SJSA1 (cell line): ENCODE measurements at places on chromosomes 11 and 22. TPM values are rescaled to one million over a fixed set of nuclear protein-coding genes. Genes with fewer than 3 reads are reported as not detected.

The CHORDC1 gene
- total RNA-seq = 27.0 and 29.5 TPM in 2 replicates

The RAB38 gene
- not detected in 2 replicates for total RNA-seq

The C11orf65 gene
- 3.4 TPM in 1 of 2 replicates, not detected in the other for total RNA-seq

DNA sequence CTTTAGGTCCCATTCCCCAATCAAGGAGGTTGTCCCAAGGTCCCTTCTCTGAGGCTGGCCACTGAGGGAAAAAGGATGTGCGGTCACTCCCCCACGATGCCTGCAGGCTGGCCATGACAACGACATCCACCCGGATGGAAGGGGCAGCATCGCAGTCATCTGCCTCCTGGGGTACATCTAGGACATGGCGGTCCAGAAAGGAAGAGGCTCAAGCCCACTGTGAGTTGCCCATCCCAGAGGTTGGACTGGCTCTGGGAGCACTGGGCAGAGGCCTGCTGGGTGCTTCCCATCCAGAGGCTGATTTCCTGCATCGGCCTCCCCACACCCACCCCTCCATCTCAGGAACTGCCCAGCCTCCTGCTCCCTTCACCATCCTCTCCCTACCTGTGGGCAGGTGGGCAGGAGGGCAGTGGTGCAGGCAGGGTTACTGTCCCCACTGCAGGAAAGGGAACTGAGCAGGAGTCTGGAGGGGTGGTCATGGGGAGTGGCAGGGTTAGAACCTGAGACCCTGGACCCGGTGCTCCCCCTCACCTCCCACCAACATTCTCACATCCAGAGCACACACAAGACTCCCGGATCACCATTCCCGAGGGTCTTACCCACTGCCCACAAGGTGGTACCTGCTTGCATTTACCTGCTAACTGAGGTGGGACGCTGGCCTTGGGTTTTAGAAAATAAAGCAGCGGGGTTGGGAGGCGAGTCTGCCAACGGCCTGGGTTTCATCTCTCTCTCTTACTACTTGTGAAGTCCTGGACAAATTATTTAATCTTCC is 4.4 kb downstream of the RCE1 start:
- no peak overlapping the region for H3K27ac ChIP-seq
- DNase-seq = no peak
- peaks cover 85% of the 10 kb centered on the region for H3K36me3 ChIP-seq

DNA sequence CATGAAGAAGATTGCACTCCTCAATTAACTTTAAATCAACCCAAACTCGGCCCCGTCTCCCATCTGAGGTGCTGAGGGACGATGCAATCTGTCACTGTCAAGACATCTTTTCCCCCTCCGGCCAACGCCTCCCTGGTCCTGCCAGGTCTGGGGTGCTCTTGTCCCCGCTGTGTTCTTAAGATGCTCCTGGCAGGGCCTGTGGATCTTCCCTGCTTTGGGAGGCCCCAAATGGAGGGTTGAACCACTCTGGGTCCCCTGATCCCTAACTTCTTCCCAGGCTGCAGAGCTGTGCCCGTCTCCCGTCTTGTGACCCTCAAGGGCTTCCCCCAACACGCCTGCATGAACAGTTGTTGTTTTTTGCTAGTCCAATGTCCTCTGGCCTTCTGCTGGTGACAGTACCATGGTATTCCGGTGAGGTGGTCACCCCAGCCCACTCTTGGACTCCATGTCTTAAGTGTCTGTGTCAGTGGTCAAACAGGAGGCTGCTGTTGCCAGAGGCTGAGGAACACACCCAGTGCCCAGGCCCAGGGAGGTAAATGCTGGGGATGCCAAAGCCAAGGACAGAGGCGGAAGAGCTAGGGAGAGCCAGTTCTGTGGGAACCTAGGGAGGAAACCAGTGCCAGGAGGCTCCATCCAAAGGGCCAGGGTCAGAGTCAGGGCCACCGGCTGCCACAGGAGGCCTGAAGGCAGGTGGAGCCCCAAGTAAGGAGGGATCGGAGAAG is 70.6 kb upstream of the SHANK2 start:
- no peaks in the 10 kb centered on the region for H3K4me1 ChIP-seq
- no peak for DNase-seq
- H3K36me3 ChIP-seq = no peaks in the 10 kb centered on the region
- H3K4me3 ChIP-seq = no peak overlapping the region
- no peak overlapping the region for H3K27ac ChIP-seq
- no peaks in the 10 kb centered on the region for H3K27me3 ChIP-seq

DNA sequence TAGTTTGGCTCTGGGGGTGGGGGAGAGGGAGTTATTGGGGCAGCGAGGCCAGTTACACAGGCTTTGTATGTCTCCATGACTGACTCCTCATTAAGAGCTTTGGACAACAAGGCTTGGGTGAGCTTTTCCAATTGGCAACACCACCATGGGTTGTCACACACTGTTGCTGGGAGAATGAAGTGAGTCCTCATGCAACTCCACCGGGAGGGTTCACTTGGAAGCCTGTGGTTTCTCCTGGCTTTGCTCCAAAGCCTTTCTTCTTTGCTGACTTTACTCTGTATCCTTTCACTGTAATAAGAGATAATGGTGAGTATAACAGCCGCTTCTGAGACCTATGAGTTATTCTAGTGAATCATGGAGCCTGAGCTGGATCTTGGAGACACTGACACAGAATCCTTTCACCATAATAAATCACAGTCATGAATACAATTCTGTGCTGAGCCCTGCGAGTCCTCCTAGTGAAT is 24.9 kb downstream of the EIF3F start:
- H3K27me3 ChIP-seq = no peaks in the 10 kb centered on the region
- DNase-seq = peak; percentile 48
- H3K4me1 ChIP-seq = no peaks in the 10 kb centered on the region
- H3K4me3 ChIP-seq = no peak overlapping the region

DNA sequence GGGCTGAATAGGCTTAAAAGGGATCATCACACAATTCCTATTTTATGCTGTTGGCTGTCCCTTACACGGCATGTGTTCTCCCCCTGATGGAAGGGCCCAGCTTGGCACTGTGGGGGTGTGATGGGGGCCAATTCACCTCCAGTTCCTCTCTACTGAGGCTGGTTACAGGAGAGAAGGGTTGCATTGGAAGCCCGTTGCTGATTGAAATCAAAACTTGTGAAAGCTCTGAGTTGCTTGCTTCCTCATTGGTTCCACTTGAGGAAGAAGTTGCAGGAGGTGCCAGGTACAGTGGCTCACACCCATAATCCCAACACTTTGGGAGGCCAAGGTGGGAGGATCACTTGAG is 13.3 kb upstream of the PRG2 start:
- H3K4me3 ChIP-seq = no peak overlapping the region
- DNase-seq = no peak
- peaks cover 21% of the 10 kb centered on the region for H3K36me3 ChIP-seq

GRCh38 chr11:87022254-87022653 is 15.5 kb upstream of the TMEM135 start:
- H3K4me3 ChIP-seq = no peak overlapping the region
- no peak for DNase-seq
- no peaks in the 10 kb centered on the region for H3K36me3 ChIP-seq

GRCh38 chr22:33090836-33091235 is 32.7 kb upstream of the SYN3 start:
- H3K27me3 ChIP-seq = 0 out of 2 replicates have a peak, but pooled peaks cover 6% of the 10 kb centered on the region
- no peaks in the 10 kb centered on the region for H3K36me3 ChIP-seq
- DNase-seq = no peak
- H3K27ac ChIP-seq = no peak overlapping the region
